Activated CD4-positive, alpha-beta T cell treated with anti-CD3 and anti-CD28 coated beads for 24 hours (primary cell): ENCODE measurements at places on chromosomes 2 and 18.

- DNase-seq, result no peak
Measured at GRCh38 chr2:236177604-236177966, 9.4 kb upstream of the GBX2 start.

DNA sequence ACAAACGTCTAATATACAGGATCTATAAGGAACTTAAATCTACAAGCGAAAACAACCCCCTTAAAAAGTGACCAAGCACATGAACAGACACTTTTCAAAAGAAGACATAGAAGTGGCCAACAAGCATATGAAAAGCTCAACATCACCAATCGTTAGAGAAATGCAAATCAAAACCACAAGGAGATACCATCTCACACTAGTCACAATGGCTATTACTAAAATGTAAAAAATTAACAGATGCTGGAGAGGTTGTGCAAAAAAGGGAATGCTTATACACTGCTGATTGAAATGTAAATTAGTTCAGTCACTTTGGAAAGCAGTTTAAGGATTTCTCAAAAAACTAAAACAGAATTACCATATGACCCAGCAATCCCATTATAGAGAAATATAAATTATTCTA is 1148.5 kb upstream of the FAM98A start:
- DNase-seq, result no peak

- DNase-seq, result no peak
Measured at GRCh38 chr2:212595036-212595654, 56.5 kb upstream of the ERBB4 start.

- DNase-seq, result no peak
Measured at GRCh38 chr2:55175254-55176093, 56.6 kb downstream of the CLHC1 start.

- no peak for DNase-seq
Measured at GRCh38 chr18:25326361-25326952, 25.5 kb downstream of the ZNF521 start.

GRCh38 chr18:54206447-54206846 is 18.0 kb downstream of the MBD2 start:
- no peak for DNase-seq
